Effector CD4-positive, alpha-beta T cell (primary cell): ENCODE measurements at places on chromosomes 7 and 10.

GRCh38 chr7:133197972-133198544 lies 54.8 kb upstream of the EXOC4 start:
- DNase-seq, result no peak

DNA sequence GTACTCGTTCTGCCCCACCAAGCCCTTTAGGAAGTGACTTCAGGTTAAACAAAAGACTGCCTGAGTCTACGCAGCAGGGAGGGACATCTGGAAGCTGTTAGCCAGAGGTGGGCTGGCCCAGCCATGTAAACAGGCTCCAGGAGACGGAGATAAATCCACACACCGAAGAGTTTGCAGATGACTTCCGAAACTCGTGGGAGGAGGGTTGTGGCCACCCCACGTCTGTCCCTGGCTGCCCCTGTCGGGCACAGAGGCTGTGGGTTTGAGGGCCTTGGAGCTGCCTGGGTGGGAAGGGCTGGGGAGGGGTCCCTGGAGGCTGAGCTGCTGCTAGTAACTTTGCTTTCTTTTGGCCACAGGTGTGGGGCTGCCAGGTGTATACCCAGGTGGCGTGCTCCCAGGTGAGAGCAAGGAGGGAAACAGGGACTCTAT lies 15.6 kb downstream of the ELN start:
- DNase-seq, result no peak

GRCh38 chr10:44356139-44357022 lies 28.5 kb downstream of the CXCL12 start:
- DNase-seq, result no peak

DNA sequence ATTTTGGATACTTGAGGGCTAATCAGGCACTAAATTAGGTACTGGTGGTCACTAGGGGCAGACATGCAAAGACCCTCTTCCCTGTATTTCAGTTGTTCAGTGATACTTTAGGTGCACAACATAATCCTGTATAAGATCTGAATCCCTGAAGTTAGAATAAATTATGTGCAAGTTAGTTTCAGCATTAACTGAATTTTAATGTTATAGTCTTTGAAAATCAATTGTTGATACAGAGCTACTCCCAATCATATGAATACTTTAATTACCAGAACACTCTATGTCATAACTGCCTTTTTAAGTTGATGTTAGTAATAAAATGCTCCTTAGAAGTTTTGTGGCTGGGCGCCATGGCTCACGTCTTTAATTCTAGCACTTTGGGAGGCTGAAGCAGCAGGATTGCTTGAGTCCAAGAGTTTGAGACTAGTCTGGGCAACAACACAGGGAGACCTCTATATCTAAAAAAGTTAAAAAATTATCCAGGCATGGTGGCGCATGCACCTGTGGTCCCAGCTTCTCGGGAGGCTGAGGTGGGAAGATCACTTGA lies 87.1 kb upstream of the SKAP2 start:
- no peak for DNase-seq

- DNase-seq, result no peak
These were observed 63.4 kb upstream of the PLA2G12B start for GRCh38 chr10:73017955-73018480.

- no peak for DNase-seq
These were observed at the start of gene RPA3 for GRCh38 chr7:7718492-7718891. TSS of gene RPA3 (minus strand) at chr7:7718607. CDS start at chr7:7640418, 78,189 bp downstream.

DNA sequence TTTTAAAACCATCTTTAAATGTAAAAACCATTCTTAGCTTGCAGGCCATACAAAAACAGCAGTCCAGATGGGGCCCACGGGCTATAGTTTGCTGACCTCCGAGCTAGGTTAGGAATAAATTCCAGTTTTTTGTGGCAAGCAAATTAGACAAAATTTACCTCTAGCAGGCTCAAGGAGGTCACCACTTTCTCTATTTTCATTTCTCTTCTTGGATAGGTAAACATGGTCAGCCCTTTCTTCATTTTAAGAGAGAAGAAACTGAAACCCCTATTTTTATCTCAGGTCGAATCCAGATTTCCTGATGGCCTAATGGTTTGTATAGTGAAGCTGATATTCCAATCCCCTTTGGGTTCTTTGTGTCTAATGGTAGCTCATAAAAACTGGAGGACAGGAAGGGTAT lies 10.7 kb downstream of the IKZF5 start:
- DNase-seq, result no peak

DNA sequence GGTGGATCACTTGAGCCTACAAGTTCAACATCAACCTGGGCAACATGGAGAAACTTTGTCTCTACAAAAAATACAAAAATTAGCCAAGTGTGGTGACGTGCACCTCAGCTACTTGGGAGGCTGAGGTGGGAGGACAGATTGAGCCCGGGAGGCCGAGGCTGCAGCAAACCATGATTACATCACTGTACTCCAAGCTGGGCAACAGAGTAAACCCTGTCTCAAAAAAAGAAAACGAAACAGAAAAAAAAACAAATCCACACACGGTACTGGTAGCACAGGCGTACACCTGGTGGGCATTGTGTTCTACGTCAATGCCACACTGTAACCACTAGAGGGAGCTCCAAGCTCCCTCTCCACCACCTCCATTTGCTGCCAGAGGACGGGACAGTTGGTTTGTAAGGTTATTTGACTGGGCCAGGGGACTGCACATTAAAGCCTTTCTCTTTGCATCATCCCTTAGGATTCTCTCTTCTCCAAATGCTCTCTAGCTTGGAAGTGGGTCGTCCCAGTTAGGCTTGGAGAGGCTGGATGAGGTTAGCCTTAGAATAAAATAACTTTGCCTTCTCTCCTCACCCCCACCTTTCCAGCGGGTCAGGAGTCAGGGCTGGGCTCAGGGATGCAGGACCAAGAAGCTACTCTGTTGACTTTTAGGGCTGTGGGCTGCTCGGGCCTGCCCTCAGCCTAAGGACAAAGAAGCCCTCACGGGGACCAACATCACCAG lies 130.8 kb downstream of the SORBS1 start:
- peak; percentile 15 for DNase-seq

DNA sequence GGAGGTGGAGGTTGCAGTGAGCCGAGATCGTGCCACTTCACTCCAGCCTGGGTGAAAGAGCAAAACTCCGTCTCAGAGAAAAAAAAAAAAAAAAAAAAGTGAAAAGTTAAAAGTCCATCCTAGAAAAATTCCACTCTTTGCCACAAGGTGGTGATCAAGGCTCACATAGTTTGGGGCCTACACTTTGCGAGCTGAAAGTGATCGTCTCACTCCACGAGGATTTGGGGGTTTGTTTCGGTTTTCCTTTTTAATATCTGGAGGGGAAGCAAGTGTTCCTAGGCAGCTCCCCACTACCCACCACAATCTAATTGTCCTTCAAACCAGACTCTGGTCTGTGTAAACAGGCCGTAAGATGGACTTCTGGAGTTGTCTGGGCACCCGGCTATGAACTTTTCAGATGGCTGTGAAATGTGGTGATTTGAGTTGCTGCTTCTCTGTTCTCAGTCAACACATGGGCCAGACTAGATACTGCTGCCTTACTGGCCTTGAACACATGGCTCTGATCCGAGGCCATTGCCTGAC lies 27.1 kb downstream of the PRLHR start:
- DNase-seq, result peak; percentile 51

DNA sequence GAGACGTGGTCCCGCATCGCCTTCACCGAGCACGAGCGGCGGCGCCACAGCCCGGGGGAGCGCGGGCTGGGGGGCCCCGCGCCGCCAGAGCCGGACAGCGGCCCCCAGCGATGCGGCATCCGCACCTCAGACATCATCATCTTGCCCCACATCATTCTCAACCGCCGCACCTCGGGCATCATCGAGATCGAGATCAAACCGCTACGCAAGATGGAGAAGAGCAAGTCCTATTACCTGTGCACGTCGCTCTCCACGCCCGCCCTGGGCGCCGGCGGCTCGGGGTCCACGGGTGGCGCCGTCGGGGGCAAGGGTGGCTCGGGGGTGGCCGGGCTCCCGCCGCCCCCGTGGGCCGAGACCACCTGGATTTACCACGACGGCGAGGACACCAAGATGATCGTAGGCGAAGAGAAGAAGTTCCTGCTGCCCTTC lies 737 bp downstream of the CNNM2 start:
- peak; percentile 17 for DNase-seq

GRCh38 chr7:53657586-53657985 lies 622.2 kb downstream of the POM121L12 start:
- DNase-seq, result no peak

GRCh38 chr7:101586078-101586905 lies 42.8 kb downstream of the MYL10 start:
- no peak for DNase-seq

GRCh38 chr10:25615926-25616325 lies 318.1 kb upstream of the MYO3A start:
- DNase-seq, result no peak

- DNase-seq, result no peak
These were observed 32.8 kb downstream of the PPP1R9A start for GRCh38 chr7:94940241-94940640.

DNA sequence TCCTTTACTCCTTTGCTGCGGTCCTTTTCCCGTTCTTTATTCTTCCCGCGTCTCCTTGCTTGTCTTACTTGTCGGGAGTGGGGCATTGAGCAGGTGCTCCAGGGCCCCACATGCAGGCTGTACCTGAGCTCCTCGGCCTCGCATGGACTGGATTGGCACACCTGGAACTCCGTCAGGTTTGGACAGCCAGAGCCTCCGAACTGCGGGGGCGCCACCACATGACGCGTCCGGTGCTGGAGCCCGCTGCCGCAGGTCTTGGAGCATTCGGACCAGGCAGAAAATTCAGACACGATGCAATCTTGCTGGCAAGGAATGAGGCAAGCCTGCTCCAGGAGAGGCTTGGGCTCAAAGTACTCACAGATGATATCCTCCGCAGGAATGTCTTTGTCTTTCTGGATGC lies 195.7 kb downstream of the THSD7A start:
- DNase-seq, result no peak

GRCh38 chr7:116929021-116929420 lies 24.3 kb upstream of the ST7 start:
- DNase-seq, result no peak

DNA sequence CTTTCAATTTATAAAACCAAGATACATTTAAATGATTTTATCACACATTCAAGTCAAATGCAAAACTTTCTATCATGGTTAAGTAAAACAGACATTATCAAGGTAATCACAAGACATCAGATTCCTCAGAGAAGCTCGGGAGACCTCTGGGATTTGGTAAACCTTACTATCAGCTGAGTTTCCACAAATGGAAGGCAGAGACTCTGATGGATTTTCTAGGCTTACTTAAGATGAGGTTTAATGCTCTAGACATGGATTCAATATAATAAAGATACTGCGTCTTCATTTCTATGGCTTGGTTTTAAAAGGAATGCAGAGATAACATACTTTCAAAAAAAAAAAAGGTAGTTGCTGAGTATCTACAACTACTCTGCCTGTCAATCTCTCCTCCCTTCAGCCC lies 171.7 kb downstream of the JAZF1 start:
- DNase-seq, result no peak

GRCh38 chr10:28677888-28678686 lies 766 bp downstream of the BAMBI start:
- no peak for DNase-seq

- DNase-seq, result no peak
These were observed 14.3 kb downstream of the GRK5 start for GRCh38 chr10:119221666-119222065.

- no peak for DNase-seq
These were observed 30.6 kb downstream of the HYCC1 start for GRCh38 chr7:22983257-22983855.

- no peak for DNase-seq
These were observed 52.5 kb downstream of the LYZL2 start for GRCh38 chr10:30577048-30577447.

DNA sequence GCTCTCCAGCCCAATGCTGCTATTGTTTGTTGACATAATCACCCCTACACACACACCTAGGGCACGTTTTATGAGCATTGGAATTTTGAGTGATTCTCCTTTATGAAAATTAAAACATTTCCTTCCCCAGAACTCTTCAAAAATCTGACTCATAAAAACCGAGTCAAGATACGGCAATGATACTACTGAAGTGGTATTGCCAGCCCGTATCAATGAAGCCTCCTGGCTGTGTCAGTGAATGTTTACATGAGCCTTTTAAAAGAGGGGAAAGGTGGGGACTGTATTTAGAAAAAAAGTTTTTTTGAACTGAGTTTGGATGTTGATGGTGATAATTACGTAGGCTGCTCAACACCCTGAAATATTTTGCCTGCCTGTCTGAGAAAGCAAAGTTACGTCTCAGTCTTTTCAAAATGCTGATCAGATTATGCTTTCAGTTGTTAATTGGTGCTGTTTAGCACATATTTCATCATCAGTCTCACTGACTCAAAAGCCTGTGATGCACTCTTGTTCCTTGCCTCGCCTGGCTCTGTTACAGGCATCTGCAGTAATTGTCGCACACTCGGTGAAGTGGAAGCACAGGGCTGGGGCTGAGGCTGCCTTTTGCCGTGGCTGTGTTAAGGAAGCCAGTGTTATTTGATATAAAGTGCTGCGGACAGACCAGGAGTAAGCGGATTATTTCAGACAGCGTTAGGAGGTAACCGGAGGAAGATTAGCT lies 157.4 kb upstream of the TCF7L2 start:
- no peak for DNase-seq

- DNase-seq, result no peak
These were observed 8.8 kb upstream of the LIMK1 start for GRCh38 chr7:74074770-74075169.

DNA sequence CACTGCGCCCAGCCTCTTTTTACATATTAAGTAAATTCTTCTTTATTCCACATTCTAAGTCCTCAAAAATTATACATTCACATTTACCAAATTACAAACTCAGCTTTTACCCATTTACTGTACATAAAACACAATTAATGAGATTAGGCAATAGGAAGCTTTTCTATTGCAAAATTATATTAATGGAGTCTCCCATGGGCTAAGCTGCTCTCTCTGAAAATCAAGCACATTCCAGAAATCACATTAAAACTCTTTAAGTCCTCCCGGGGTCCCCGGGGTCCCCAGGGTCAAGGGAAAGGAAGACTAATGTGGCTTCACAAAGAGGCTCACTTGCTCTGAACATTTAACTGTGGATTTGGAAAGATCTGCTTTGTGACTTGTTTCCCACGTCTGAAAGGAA lies 127.4 kb upstream of the KMT2E start:
- DNase-seq, result no peak

GRCh38 chr7:130096243-130096827 lies 26.0 kb downstream of the KLHDC10 start:
- DNase-seq, result no peak

DNA sequence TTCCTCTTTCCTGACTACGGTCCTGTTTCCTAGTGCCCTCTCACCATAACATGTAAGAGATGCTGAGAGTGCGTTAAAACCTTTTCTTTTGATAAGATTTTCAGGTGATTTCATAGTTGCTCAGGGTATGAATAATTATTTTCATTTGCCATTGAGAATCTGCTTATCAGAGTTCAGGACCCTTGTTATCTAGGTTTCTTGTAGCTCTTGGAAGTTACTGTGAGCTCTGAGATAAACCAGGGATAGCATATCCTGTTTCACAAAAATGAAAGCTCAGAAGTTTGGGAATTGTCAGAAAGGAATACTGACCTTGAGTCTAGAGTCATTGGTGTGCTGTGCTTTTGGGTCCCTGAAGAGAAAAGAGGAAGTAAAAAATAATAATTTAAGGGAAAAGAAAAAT lies 76.8 kb upstream of the PRKG1 start:
- no peak for DNase-seq

- DNase-seq, result no peak
These were observed 227.3 kb downstream of the TCF7L2 start for GRCh38 chr10:113177156-113177935.

GRCh38 chr10:9634466-9634865 lies 1383.2 kb upstream of the CELF2 start:
- DNase-seq, result no peak
